ENCODE measurements at places on chromosomes 2 and 18.

DNA sequence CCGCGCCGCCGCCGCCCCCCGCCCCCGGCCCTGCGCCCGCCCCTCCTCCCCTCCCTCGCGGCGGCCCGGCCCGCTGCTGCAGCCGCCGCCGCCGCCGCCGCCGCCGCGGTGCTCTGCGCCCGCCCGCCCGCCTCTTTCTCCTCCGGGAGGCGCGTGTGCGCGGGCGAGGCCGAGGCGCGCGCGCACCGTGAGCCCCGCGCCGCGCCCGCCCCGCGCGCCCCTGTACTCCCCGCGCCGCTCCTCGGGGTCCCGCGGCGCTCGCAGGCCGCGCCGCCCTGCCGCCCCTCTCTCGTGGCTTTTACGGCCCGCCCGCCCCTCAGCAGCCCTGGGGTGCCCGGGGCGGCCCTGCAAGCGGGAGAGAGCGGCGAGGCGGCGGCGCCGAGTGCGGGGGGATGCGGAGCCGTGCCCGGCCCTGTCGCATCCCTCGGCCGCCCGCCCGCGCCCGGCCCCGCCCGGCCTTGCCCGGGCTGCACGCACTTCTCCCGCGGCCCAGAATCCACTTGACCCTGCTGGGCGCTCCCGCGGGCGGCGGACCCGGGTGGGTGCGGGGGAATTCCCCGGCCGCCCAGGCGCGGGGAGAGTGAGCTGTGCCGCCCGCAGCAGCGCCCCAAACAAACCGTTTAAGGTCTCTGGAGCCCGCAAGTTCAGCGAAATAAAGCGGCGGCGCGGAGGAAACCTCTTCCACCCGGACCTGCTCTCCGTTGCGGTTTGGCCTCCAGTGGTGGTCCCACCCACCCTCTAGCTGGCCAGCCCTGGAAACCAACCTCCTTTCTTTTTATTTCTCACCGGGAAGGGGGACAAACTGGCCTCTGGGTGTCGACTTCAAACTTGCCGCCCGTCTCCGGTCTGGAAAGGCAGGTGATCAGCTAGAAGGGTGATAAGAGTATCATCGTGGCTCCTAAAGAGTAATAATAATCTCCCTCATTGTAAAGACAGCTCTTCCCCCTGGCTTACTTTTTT, 37.4 kb downstream of the AFF3 start:
- no peak for DNase-seq

GRCh38 chr18:21914739-21915319, 174.2 kb downstream of the MIB1 start:
- DNase-seq: no peak

GRCh38 chr2:184936761-184937160, 338.4 kb downstream of the ZNF804A start:
- no peak for DNase-seq

GRCh38 chr2:235234736-235235135, 259.1 kb upstream of the AGAP1 start:
- no peak for DNase-seq

DNA sequence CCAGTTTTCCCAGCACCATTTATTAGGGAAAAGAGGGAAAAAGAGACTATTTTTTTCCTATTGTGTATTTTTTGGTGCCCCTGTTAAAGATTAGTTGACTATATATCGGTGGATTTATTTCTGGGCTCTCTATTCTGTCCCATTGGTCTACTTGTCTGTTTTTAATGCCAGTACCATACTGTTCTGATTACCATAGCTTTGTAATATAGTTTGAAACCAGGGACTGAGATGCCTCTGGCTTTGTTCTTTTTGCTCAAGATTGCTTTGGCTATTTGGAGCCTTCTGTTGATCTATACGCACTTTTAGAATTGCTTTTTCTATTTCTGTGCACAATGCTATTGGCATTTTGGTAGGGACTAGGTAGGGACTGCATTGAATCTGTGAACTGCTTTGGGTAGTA, 151.7 kb downstream of the ADCYAP1 start:
- DNase-seq: no peak

- no peak for DNase-seq
These were observed 311.4 kb upstream of the NCKAP5 start for GRCh38 chr2:133879703-133880102.

- DNase-seq: no peak
These were observed 288.1 kb upstream of the FIGN start for GRCh38 chr2:164023896-164024295.

DNA sequence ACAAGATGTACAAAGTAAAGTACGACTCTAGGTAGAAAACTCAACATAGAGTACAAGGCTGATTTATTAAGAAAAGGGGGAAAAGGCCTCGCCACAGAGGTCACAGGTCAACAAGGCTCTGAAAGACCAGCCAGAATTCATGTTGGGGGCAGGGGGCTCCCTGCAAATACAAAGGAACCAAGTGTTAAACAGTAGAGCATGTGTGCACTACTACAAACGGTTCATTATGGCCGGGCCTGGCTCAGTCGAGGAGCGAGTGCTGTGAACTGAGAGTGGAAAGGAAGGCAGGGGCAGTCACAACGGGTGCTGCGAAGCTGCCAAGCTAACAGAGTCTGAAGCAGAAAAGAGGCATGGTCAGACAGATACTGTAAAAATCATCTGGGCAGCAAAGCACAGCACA, 77.1 kb downstream of the MBOAT2 start:
- DNase-seq: no peak

GRCh38 chr2:151020411-151020810, 241.3 kb downstream of the RBM43 start:
- no peak for DNase-seq

DNA sequence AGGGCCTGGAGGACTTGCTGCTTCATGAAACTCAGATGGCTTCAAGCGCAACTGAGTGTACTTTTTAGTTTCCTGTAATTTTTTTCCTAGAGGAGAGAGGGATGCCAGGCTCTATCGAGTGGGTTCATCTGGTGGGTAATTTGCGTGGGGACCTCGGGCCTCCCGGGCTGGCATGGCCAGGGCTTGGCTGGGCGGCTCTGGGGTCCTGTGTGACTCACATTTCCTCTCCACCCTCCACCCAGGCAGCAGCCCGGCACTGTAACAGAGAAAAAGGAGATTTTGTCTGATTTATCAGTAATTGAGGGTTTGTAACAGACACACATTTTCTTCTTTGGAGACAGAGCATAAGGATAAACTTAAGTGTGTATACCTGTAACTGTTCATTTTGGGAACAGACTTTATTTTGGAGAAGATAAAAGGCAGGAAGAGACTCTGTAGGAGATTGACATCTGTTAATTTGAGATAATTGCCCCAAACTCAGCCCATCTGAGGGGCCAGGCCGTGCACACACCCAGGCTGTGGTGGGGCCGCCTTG, 64.3 kb downstream of the NFATC1 start:
- no peak for DNase-seq

DNA sequence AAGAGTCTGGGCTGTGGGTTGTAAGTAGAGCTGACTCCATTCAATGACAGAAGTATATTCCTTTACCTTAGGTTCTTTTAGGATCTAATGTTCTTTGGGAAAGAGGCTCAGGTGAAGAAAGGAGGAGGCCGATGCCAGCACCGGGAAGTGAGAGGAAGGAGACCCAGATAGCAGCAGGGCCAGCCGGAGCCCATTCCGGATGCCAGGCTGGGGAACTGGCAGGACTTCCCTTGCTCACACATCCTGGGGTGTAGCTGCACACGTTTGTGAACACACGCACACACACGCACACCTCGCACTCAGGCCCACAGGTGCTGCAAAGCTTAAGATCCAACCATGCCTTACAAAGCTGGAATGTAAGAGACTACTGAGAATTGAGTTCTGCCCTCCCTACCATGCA, 95.8 kb upstream of the SMAD2 start:
- DNase-seq: no peak

DNA sequence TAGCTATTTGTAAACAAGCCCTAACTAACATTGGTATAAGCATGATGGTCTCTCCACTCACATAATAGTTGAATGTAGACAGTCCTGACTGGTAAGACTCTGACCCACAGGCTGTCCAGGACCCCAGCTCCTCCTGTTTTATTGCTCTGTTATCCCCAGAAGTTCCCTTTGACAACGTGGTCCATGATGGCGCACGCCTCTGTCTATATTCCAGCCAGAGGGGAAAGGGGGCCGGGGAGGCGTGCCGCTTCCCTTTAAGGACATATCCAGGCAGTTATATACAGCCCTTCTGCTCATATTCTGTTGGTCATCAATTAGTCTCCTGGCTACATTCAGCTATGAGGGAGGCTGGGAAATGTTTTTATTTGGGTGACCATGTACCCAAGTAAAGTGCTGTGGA, 6.7 kb downstream of the DYSF start:
- no peak for DNase-seq
